ENCODE measurements at places on chromosomes 1 and 21.
A peak's percentile ranks its signal among the peaks of the same experiment; 100 is the strongest.

GRCh38 chr1:231322880-231323530 lies 14.6 kb downstream of the EXOC8 start:
- no peak for DNase-seq

GRCh38 chr1:23460519-23460918 lies 23.5 kb downstream of the ASAP3 start:
- no peak for DNase-seq

GRCh38 chr21:20998456-20998789 lies 214 bp downstream of the NCAM2 start:
- no peak for DNase-seq

DNA sequence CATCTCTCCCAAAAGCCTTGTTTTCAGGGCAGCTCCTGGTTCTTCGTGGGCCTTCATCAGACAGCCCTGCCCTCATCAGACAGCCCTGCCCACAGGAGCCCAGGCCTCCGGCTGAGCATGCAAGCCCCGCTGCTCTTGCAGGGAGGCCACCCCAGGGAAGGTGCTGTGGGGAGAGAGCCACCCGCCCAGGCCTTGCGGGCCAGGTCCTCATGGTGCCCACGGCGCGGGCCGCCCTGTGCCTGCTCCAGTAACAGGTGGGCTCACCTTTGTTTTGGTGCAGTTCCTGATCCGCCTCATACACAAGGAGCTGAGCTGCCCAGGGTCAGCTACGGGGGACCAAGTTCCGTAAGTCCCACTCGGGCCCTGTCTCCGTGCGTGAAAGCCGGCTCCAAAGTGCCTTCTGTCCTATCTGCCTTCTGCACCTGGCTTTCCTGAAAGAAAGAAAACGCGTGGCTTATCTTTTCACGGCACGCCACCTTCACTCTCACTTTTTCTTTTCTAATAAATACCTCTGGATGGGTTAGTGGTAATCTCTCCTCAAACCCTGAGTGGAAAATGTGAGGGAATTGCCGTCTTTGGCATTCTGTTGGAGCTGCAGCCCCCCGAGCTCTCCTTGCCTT lies 65.9 kb downstream of the SLC37A1 start:
- DNase-seq, result no peak

DNA sequence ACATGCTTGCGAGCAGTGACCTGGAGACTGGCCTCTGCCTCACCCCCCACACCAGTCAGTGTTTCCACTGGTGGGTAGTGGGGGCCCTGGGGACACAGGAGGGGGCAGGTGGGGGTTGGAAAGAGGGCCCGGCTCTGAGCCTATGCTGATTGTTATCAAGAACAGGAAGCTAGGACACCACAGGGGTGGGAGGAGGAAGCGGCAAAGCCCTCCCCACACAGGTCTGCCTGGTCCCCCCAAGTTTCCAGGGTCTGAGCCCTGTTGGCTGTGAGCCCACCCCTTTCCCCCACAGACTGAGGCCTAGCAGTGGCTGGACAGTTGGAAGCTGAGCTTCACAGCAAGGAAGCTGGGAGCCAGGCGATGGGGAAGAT lies 1.6 kb upstream of the PTPN7 start:
- peak; percentile 67 for DNase-seq

DNA sequence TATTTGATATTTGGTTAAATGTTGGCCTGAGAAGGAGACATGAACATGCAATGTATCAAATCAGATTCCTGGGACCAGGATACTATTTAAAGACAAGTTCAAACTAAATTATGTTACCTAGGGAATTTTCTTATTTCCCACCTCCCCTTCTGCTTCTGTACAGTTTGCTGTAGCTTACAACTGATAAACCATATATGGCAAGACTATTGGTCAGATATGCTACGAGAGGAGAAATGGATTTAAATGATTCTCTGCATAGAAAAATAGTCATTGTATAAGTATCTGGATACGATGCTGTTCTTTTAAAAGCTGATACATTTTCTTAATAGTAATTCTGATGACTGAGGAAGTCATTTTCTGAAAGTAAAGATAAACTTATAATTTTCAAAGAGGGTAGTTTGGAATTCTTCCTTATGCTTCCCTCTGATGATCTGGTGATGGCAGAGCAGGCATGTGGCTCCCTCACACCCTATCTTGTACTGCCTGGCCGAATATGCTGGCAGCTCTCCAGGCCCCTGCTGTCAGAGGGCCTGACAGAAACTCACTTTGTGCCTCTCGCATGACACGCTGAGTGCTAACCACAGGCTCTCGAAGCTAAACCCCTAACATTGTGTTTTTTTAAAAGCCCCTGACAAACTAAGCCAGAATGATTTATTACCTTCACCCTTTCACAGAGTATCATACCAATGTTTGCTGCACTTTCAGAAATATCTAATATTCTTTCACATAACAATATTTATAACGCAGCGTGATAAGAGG lies 19.4 kb downstream of the RRP15 start:
- DNase-seq, result no peak

DNA sequence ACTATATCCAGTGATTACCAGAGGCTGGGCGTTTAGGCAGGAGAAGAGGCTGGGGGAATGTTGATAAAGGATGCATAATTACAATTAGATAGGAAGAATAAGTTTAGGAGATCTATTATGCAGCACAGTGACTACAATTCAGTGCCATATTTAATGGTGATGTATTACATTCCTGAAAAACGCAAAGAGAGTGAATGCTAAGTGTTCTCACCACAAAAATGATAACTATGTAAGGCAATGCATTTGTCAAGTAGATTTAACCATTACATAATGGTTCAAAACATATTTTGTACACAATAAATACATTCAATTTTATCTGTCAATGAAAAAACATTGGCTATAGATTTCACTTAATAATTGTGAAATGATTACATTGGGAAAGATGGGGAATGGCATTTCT lies 548.9 kb downstream of the NUF2 start:
- DNase-seq, result no peak

All from stimulated activated CD8-positive, alpha-beta memory T cell treated with anti-CD3 and anti-CD28 coated beads, Interleukin-2, amount 100 ng/mL, for 48 hours (primary cell).